ENCODE measurements at places on chromosomes 2 and 18.

GRCh38 chr2:3065928-3066327, 311.7 kb downstream of the EIPR1 start:
- no peak for DNase-seq

- peak; percentile 92 for DNase-seq
These were observed 69.3 kb upstream of the MCFD2 start for GRCh38 chr2:46984642-46985476.

- DNase-seq: no peak
These were observed 539.6 kb downstream of the SATB2 start for GRCh38 chr2:198917926-198918720.

DNA sequence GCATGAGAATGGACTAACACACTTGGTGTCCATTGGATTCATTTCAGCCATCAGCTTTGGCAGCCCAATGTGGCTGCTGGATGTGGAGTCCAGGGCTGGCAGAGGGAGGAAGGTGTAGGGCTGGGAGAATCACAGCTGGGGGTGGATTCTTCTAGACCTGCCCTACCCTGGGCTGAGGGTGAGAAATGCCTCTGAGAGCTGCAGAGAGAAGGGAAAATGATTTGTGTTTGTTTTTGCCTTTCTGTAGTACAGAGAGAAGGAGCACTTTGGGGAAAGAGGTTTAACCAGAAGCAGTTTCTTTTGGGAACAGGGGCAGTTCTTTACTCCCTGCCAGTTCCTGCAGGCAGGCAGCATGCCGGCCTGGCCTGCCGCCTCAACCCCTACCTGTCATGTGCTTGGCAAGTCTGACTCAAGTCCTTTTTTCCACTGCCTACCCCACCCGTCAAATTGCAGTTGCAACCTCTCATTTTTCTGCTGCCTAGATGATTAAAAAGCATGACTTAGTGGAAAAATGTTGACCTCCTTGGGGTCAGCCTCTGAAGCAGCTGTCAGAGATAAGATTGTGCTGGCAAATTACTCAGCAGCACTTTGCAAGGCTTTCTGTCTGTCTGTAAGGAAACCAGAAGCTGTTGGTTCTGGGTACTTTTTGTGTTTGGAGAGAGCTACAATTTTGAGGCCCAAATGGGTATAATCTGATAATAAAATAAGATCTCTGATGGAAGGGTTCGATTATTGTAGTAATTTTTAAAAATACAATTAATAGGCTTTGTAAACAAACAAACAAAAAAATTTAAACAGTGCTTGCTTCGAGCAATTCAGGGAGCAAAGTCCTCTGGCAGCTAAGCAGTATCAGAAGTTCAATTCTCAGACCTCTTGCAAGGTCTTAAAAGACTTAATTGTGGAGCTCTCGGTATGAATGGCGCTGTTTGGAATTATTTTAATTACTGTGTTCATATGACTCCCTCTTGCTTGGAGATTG, 21.7 kb downstream of the LBH start:
- DNase-seq: peak; percentile 40

DNA sequence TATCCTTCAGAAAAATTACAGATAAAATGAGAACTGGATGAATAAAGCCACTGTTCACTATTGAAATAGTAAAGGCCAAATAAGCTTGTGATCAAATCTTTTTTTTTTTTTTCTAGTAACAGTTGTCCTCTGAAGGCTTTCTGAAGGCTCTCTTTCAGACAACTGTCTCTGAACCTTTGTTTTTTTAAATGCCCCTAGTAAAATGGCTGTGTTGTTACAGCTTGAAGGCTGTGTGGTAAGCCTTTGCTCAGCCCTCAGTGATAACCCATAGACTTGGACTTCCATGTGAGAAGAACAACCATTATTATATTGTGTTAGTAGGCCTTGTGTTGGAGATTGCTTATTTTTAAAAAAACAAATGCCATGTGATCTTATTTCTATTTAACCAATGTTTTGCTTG, 17.6 kb downstream of the FMNL2 start:
- DNase-seq: no peak

DNA sequence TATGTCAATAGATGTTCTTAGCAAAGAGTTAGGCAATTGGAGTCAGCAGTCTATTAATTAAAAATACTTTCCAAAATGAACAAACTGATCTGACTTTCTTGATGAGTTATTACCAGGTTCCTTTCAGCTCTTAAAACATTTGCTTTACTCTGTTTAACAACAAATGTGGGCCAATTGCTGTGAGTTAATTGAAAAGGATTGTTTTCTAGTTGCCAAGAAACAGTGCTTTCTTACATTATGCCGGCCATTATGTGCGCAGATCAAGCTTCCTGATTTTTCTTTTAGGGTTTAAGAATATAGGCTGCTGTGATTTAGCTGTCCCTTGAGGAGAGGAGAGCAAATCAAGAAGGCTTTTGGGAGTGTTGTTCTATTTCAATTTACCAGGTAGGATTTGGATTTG, 50.5 kb upstream of the ITPRID2 start:
- DNase-seq: no peak

DNA sequence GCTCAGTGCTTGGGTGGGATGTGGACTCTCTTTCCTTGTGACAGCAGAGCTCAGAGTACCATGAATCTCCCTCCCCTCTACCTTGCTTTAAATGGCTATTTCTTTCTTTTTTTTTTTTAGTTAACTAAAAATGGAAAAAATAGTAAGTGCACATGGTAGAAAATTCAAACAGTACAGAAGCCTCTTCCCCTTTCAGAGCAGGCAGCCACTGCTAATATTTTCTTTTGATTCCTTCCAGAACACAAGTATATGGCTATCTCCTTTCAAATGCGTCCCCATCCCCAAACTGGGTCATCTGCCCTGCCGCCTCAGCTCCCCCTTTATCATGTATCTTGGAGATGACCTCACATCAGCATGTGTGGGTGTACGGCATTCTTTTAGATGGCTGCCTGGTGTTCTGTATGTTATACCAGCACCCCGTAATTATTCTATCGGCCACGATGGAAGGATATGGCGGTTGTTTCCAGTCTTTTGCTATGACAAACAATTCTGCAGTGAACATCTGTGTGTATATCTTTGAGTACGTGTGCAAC, 70.5 kb upstream of the DLX2 start:
- no peak for DNase-seq

DNA sequence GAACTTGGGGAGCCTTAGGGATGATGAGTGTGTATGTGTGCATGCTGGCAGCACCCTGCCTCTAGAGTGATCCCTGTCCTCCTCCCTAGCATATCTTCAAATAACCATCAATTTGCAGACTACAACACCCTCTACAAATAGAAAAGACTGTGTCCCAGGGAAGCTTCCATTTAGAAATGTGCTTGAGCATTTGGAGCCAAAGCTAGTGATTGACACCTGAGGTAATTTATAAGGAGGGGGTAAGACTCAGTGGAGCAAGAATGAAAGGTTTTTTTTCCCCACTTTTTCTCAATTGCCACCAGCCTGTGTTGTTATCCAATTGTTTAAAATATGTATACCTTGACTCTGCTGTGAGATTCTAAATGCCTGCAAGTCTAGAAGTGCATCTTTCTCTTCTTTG, 286.0 kb upstream of the SLC14A2 start:
- no peak for DNase-seq

GRCh38 chr2:231680285-231680991, 27.9 kb upstream of the PTMA start:
- DNase-seq: no peak

DNA sequence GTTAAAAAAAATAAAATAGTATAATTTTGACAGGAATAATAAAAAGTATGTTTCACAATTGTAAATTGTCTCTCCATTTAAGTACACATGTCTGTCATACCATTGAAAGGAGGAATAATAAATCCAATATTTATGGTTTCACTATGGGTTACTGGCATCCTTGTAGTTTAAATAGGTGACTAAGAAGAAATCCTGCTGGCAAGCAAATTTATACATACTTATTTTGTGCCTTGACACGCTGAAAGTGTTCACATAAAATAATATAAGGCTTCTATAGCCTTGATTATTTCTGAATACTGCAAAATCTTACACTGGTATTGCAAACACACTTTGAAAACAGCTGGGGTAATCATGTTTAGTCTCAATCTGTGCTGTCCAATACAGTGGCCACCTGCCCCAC, 138.3 kb upstream of the ETAA1 start:
- DNase-seq: no peak

DNA sequence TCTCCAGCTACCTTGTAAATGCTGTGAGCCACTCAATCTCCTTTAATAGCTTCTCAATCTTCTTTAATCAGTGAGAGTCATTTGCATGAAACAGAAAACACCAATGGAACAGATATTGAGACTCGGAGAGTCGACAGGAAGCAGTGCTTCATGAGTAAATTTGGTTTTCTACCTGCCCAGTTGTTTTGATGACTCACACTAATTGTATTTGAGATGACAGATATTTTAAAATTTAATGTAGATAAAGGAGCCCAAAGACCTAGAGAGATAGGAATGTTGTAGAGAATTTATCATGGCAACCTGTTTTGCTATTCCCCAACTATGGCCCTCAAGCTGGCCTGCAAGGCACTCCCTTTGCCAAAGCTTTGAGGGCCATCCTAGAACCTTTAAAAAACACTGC, 119.1 kb downstream of the CDC42EP3 start:
- no peak for DNase-seq

- no peak for DNase-seq
These were observed 32.1 kb downstream of the E2F6 start for GRCh38 chr2:11433822-11434221.
